ENCODE measurements at places on chromosomes 7 and 10.

DNA sequence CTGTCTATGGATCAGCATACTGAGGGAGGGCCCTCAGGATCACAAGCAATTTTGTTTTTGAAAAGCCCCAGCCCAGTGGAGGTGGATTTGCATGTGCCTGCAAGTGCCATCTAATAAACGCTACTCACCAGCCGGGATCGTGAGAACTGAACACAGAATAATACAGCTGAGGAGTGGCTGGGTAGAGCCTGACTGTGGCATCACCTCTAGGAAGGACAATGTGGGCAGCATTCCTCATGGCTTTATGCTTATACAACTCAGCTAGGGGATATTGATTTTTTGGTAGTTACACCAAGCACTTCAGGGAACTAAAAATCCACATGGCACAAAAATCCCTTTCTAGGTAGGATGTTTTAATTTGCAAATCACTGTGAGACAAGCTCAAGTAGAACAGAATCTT is 72.7 kb upstream of the PALS2 start:
- DNase-seq, result no peak

- no peak for DNase-seq
These were observed 43.9 kb downstream of the PNLIPRP2 start for GRCh38 chr10:116664631-116665030.

DNA sequence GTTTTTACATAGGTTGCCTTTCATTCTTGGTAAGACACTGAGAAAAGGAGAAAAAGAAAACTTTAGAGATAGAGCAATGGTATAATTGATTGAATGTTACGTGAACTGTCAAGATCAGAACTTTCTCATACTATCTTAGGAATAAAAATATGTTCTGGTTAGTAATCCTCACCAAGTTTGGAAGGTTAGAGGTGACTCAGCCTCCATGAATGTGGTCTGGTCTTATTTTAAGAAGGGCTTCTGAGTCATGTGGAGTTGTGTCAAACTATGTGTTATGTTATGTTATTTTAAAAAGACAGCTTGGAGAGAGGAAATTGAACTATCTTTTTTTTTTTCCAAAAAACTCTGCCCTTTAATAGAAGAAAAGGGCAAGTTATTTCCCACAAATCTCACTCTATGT is 458.6 kb upstream of the KLF6 start:
- DNase-seq, result peak; percentile 85

DNA sequence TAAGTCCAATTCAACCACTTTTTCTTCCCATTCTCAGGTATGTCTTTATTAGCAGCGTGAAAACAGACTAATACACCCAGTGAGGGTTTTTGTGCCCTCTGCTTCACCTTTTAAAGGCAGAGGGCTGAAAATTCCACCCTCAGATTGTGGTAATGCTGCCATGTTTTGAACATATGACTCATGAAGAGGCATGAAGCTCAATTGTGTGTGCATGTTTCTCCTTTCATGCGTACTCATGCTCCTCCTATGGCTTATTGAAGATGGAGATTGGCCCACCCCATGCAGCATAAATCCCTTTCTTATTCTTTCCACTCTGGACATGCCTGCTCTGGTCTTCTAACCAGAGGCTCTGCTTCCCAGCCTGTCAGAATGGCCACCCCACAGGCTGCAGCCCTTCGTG is 168.0 kb upstream of the PRKCQ start:
- DNase-seq, result no peak

GRCh38 chr10:61565819-61566560 is 96.7 kb upstream of the CABCOCO1 start:
- no peak for DNase-seq

DNA sequence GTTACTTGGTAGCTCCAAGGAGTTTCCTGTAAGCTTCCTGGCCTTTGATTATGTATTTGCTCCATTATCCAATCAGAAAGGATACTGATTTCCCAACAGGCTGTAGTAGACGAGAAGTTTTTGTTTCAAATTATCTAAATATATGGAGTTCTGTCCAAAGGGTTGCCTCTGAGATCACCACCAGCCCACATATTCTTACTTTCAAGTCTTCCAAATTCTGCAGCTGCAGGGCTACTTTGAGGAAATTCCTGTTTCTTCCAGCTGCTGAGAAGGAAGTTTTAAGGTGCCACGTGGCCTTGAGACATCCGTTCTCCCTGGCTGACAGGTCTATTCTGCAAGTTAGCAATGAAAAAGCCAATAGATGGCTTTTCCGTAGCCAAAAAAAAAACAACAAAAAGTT is 286.0 kb downstream of the TWIST1 start:
- no peak for DNase-seq

DNA sequence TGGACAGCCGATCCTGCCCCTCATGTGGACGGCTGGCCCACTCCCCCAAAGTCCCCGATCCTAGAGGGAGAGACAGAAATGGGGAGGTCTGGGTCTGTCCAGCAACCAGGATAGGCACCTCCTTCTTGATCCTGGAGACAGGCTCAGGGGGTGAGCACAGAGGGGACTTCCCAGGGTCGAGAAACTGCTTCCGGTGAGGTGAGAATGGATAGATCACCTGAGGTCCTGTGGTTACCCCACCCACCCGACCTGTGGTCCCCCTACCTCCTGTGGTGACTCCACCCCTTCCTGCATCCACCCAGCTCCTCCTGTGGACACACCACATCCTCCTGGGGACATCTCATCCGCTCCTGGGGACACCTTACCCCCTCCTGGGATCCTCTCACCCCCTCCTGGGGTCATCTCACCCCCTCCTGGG is 27.4 kb upstream of the RASGEF1A start:
- no peak for DNase-seq

DNA sequence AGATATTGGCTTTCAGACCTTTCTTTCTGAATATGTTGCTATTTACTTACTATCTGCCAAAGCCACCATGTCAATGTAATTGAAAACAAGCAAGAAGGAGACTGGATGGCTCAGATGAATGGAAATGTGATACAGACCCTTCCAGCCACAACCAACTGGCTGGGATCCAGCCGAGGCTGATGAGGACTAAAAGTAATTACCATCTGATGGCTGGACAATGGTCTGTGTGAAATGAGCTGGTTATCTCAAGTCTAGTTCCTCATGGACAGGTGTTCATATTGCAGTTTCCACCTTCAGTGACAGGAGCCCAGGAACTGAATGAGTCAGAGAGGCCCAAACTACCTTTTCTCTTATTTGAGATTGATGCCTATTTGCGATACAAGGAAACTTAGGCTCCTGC is 267.5 kb downstream of the GATA3 start:
- DNase-seq, result no peak

DNA sequence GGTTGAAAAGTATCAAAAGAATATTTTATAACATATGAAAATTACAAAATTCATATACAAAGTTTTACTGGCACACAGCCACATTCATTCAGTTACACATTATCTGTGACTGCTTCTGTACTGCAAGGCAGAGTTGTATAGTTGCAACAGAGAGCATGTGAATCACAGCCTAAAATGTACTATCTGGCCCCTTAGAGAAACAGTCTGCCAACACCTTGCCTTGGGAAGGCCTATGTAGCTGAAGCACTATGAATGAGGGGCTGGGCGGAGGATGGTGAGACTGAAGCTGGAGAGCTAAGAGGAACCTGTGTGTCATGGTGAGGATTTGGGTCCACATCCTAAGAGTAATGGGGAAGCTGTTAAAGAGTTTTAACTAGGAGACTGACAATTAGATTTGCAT is 35.7 kb downstream of the PDZD8 start:
- peak; percentile 58 for DNase-seq

DNA sequence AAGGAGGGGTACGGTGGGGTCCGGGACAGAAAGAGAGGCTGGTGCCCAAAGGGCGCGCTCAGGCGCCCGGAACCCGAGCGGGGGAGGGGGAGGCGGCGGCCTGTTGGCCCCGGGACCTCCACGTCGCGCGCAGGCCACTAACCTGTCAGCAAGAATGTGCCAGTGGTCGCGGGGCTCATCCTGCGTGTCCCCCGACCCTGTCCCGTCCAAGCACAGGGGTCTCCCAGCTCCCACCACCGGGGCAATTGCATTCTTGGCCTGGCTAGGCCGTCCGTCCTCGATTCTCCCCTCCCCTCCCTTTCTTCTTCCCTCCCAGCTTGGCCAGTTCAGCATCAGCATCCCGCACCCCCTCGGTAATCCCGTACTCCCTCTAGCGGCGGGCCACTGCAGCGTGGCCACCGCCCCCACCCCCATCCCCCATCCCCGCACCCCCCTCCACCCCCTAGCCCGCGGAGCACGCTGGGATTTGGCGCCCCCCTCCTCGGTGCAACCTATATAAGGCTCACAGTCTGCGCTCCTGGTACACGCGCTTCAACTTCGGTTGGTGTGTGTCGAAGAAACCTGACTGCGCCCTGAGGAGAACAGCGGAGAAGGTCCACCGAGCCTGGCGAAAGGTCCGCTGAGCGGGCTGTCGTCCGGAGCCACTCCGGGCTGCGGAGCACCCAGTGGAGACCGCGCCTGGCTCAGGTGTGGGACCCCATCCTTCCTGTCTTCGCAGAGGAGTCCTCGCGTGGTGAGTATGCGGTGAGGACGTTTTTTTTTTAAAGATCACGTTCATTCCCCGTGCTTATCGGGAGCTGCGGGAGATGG is at the start of gene SGCE:
TSS of gene SGCE (minus strand) at position 286 of the 810 bp plus-strand sequence. CDS start at position 251, 35 bp downstream.
- peak; percentile 63 for DNase-seq

DNA sequence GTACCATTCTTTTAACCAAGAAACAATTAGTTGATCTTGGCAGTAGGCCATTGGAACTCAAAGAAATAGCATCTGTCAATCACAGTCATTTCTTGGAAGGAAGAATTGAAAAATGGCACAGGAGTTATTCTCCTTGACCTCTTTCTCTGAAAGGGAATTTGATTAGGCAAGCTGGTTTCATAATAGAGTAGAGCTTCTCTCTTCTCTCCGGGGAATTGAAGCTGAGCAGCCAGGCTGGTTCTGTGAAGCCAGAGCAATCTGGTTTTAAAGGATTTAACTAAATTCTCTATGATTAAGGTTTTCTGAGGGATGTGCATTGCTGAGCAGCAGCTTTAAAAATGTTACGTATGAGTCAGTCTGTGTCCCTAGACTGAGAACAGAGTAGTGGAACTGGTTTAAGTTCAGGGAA is 70.2 kb downstream of the AHCYL2 start:
- DNase-seq, result no peak

DNA sequence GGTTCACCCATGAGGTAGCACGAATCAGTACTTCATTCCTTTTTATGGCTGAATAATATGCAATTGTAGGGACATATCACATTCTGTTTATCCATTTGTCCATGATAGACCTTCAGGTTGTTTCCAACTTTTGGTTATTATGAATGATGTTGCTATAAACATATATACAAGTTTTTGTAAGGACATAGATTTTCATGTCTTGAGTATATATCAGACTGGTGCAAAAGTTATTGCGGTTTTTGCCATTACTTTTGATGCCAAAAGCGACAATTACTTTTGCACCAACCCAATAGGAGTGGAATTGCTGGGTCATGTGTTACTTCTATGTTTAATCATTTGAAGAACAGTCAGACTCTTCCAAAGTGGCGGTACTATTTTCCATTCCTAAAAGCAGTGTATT is 361.5 kb downstream of the RPS24 start:
- DNase-seq, result no peak

- no peak for DNase-seq
These were observed 36.1 kb downstream of the KCNMA1 start for GRCh38 chr10:77601488-77601887.

DNA sequence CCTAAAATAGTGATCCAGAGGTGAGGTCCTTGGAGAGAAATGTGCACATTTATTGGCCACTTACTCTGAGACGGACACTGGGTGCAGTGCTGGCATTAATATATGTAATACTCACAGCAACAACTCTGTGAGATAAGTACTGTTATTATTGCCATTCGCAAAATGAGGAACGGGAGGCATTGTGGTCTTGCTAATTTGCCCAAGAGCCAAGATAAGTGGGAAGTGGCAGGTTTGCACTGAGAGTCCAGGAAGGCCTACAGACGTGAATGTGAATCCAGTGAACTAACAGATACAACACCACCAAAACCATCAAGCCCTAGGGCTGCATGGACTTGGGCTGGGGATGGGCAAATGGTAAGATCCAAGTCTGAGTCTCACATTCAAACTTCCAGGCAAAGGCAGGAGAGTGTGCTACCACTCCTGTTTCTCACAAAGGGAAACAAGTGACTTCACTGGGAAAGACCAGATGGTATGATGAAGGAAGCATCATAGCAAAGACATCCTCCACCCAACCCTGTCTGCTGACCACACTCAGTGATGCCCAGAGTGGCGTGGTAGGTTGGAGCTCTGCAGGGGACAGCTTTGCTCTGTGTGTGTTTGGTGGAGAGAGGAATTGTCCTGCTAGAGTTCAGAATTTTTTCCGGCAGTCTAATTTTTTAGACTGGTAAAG is 19.2 kb downstream of the TMEM273 start:
- no peak for DNase-seq

- no peak for DNase-seq
These were observed 2.2 kb upstream of the STRIP2 start for GRCh38 chr7:129431911-129432643.

DNA sequence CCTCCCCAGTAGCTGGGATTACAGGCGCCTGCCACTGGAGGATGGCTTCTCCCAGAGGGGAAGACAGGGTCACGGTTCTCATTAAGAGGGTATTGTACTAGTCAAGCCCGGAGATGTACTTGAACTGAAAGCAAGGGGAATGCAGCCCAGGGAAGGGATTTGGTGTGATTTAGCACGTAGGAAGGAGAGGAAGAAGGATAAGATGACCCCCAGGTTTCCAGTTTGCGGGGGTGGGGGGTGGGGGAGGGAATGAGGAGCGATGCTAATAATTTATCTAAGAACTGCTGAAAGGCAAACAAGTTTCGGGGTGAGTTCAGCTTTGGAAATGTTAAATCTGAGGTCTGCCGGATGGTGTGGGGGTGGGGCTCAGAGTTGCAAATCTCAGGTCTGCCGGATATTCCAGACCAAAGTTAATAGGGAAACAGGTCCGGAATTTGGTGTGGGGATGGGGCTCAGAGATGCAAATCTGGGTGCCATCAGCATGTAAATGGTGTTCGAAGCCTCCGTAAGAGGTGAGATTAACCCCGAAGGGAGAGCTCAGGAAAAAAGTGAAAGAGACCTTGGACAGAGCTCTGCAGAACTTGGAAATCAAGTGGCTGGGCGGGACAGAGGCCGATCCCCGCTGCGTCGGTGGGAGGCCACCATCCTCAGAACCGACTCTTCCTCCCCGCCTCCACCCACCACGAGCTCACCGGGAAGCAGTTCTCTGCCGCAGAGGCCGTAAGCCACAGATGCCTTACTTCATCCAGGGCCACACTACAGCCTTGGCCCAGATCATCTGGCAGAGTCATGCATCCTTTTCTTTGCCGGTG is 1.6 kb upstream of the SEPHS1 start:
- no peak for DNase-seq

DNA sequence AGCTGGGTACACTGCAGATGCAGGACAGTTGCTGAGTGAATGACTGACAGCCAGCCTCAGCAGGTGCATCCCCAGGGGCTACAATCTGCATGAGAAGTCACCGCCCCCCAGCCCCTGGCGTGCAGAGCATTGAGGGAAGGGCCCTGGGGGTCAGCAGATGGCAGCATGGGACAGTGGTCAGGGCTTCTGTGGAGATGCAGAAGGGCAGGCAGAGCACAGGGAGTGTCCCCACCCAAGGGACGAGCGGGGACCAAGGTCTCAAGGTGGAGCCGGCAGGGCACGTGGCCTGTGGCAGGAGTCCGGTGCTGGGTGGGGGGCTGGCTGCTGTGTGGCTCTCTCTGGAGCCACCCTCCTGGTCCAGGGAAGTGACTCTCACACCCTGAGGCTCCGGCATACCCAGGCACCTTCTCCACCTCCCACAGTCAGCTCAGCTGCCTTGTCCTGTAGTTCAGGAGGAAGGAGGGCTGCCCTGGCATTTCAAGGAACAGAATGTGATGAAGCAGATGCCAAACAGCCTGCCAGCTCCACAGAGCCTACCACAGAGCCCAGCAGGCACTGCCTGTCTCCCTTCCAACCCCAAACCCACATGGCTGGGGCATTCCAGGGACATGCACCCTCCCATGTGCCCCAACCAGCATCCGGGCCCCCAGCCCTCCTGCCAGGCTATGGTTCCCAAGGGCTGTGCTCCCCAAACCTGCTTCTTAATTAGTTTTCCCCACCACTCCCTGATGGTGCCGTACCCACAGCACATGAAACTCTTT is 114.5 kb downstream of the TMEM130 start:
- DNase-seq, result no peak
